ENCODE measurements at places on chromosomes 12 and 14.
A peak's percentile ranks its signal among the peaks of the same experiment; 100 is the strongest.

DNA sequence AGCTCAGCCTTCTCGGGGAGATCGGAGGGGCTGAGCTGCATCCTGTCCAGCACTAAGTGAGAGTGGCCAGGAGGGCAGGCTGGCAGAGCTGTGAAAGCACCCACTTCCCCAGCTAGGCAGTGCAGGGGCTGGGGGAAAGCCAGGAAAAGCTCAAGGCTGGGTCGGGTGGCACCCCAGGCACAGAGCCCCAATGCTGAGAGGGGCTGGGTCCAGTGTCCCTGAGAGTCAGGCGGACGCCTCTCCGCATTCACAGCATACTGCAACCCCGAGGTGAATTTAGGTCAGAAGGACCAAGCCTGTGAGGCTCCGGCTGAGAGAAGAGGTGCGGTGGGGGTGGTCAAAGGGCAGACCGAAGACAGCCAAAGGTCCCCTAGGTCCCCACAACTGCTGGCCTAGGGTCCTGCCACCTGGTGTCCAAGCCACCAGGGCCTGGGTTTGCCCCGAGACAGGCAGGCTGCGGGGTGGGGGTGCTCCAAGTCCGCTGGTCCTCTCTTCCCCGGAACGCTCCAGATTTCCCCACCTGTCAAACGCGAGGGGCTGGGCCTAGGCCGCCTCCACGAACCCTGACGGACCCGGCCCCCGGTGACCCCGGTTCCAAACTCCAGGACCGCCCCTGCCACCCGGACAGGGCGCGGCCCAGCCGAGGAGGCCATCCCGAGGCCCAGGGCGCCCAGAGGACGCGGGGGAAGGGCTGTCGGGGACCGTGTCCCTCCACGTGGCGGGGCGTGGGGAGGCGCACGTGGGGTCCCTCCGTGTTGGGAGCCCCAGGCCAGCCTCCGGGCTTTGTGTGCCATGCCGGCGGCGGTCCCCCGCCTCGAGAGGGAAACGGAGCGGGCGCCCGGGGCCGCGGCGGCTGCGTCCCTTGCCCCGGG lies 527 bp downstream of the CAMKK2 start:
- peak; percentile 15 for DNase-seq

- DNase-seq, result no peak
Observed at GRCh38 chr12:122977153-122977552, 2.1 kb downstream of the OGFOD2 start.

DNA sequence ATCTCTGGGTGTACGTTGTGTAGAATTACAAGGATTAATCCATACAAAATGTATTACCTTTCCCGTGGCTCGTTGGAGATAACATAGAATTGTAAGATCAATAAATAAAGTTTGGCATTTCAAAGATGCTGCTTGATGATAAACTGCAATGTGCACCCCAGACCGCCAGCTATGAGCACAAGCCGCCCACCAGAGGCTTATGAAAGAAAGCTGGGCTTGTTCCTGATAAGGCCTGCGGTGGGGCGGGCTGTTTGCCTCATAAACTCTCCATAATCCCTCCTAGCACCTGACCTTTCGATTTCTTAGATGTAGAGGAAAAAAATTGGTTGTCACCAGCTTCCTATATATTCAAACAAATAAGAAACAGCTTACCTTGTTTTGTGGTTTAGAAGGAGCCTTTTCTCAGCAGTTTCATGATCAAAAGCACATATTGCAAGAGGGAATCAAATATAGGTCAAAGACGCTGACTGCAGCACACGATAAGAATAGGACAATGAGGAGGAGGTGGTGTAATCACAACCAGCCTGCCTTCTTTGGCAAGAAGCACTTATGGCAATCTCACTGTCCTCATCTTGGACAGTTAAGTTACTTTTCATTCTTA lies 293.6 kb downstream of the RMST start:
- no peak for DNase-seq

DNA sequence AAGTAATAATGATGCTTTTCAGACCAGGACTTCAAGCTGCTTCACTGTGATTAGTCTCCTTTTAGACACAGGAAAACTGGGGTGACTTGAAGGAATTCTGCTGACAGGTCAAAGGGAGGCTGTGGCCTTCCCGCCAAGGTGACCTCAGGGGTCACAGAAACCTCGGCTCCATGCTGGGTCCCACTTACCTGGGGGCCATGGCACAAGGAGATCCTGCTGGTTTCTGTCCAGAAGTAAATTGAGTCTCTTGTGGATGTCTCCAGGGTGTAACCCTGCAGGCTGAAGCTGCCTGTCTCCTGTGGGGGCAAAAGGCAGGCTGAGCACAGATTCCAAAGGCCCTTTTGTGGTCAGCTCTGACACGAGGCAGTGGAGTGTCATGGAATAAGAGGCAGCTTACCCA lies 138.7 kb upstream of the MED13L start:
- DNase-seq, result no peak

- no peak for DNase-seq
Observed at GRCh38 chr12:111405859-111406473, at the start of gene SH2B3. Gene SH2B3, plus strand, starts transcription at chr12:111405923. Its CDS starts 12,223 bp downstream, at chr12:111418146.

- DNase-seq, result no peak
Observed at GRCh38 chr12:116549993-116550392, 9.2 kb upstream of the MAP1LC3B2 start.

DNA sequence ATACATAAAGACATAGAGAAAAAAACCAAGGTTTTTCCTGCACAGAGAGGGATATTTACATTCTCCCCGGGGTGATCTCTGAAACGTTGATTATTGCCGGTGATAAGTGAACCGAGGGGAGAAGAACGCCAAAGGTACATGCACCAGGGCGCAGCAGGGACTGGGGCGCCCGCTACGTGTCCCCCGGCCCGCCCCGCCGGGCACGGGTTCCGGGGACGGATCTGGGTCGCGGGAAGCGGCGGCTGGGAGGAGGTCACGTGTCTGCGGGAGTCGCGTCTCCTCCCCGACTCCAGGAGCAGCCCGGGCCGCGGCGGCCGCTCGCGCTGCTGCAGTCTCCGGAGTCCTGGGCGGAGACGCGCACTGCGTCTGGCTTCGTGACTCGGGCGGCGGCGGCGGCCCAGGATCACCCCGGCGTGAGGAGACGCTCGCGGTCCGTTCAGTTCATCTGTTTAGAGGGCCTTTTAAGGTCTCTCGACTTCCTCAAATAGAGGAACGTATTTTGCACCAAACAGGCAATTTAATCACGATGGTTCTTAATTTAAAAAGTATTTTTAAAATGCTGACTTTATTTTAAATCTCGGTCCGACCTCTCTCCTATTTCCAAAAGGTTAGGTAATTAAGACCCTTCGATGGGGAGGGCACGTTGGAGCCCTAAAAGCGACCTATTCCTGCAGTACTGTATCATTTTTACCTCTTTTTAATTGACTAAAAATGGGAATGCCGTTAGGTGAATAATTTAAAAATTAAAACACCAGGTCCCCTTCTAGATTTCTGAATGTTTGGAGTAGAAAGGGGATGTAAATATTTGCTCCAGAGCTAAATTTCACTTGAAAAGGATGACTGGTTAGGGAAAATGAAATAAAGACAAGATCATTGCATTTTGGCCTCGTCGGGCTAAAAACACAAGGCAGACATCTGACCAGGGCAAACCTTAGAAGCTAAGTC lies 1.8 kb upstream of the BHLHE41 start:
- DNase-seq, result no peak

DNA sequence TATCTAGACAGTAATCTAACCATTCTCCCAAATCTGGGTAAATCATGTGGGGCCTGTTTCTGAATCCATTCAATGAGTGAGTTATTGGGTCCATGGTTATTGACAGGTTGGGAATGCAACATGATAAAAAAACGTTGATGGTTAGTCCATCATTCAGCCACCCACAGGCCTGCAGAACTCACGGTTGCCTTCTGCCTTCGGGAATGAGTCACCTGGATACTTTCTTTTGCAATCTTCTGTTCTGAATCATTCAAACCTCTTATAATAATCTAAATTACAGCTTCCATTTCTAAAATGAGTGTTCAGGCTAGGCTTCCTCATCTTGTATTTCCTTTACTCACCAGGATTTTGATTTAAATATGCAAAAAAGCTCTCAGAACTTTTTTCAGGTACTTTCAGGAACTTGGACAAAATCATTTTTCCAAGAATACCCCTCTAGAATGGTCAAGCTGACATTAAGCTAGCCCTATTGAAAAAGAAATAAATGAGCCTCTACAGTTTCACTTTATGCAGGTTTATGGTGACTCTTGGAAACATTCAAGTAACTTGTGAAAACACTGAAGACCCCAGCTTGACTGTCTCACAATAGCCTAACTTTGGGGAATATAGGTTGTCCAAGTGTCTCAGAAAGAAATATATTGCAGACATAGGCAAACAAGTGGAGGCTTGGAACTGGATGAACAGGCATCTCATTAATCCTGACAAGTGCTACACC lies 94.4 kb downstream of the KCNK10 start:
- DNase-seq, result no peak

DNA sequence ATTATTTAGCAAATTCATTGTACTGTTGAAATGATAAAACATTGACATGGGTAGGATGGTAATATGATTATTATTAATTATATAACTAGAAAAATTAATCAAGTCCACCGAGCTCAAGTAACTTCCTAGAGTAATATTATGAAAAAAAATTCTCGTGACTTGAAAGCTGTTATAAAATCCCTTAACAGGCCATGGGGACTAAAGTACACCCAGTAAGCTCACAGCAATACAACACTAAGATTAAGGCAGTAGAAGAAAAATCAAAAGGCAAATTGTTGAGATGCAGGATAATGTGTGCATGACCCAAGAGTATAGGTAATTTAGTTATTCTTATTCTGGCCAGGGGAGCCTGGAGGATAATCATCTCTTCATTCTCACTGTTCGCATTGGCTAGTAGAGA lies 162.6 kb upstream of the LRIG3 start:
- no peak for DNase-seq

DNA sequence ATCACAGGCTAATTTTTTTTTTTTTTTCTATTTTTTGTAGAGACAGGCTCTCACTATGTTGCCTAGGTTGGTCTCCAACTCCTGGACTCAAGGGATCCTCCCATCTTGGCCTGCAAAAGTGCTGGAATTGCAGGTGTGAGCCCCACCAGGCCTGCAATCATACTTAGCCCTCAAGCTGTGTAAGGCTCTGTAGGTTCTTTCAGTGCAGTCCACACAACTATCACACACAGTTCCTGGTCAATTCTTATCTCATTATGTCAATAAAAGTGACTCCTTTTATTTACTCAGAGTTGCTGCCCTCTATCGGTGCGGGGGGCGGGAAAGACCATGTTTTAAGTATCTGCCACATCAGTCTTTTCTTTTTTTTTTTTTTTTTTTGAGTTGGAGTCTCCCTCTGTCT lies 29.0 kb downstream of the SLC2A3 start:
- DNase-seq, result no peak

DNA sequence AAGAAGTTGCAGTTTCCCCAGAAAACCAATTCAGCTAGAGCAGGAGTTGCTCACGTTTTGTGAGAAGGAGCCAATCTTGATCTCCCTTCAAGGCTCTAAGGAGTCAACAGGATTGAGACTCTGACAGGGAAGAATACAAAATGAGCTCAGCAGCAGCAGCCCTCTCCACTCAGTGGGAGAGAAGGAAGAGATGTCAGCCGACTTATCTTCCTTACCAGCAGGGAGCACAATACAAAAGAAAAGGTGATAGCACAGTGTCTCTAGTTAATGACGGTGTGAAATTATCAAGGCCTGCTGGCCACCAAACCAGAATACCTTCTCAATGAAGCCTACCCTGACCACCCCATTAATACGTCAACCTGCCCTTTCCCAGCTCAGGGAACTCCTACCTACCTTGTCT lies 223.6 kb upstream of the TMPO start:
- DNase-seq, result no peak

DNA sequence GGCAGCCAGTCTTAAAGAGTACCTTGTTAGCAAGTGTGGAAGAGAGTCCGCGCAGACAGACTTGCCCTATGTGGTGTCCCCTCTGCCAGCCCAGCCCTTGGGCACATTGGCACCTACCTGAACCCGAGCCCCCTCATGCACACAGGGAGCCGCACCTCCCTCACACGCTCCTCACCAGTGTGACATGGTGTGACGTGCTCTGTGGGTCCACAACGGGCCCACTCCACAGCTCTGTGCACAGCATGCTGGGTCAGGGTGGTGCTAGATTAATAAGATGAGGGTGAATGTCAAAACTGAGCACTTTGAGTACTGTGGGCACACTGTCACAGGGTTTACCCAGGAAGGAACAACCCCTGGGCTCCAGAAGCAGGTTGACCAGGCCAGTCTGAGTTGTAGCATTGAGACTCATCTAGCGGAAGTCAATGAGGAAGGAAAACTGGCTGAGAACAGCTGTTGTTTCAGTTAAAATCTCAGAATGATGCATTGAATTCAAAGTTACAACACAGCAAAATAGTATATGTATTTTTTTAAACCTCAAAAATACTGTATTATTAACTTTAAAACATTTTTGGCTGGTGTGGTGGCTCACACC lies 53.4 kb upstream of the AMN start:
- DNase-seq, result no peak

DNA sequence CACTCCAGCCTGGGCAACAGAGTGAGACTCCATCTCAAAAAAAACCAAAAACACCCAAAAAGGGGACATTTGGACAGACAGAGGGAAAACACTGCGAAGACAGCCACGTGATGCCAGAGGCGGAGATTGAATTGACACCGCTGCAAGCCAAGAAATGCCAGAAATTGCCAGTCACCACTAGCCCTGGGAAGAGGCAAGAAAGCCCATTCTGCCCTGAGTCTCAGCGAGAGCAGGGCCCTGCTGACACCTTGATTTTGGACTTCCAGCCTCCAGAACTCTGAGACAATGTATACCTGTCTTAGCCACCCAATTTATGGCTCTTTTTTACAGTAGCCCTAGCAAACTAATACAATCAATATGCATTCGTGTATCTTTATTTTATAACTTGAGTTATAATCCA lies 7.4 kb upstream of the IGFBP6 start:
- DNase-seq, result no peak

GRCh38 chr14:76348898-76349297 lies 27.0 kb upstream of the ESRRB start:
- no peak for DNase-seq

DNA sequence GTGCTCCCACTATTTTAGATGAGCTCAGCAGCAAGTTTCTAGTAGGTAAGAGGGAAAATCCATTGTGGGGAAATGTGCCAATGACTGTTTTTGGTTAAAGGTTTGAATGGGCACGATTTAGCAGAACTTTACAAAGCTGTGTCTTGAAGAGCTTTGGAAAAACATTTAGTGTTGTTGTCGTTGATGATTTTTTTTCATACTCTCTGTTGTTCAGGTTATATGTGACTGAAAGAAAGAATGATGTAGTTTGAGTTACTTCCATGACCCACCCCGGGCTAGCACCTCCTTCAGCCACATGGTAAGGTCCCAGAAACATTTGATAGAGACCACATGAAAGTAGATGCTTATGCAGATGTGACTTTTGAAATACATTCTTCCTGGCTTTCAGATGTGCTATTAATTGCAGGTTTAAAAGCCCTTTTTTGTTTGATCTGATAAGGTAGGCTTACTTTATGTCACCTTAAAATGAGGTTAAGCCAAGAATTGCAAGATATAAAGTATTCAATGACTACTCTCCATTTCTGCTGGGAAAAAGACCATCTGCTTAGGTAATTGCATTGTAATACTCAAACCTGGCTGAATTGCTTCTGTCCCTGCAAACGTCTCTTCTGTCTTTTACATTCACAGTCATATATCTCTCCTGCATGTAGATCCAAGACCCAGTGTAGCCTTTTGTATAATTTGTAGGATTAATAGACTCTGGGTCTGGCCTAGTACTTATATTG lies 250.6 kb downstream of the RGS6 start:
- DNase-seq, result no peak

GRCh38 chr12:104464899-104465298 lies 8.2 kb downstream of the CHST11 start:
- no peak for DNase-seq
